Mononuclear cell (primary cell): ENCODE measurements at places on chromosomes 6 and 20. TPM values are rescaled to one million over a fixed set of nuclear protein-coding genes. Genes with fewer than 3 reads are reported as not detected.

ESR1 gene
- 0.63 TPM for total RNA-seq

C6orf15 gene
- not detected for total RNA-seq

SPATA25 gene
- 0.52 TPM for total RNA-seq

MYLK2 gene
- total RNA-seq: not detected

CD83 gene
- total RNA-seq: 366 TPM

CLPSL2 gene
- total RNA-seq: not detected

TNFRSF6B gene
- not detected for total RNA-seq

UNC5CL gene
- total RNA-seq: 1.2 TPM

MMS22L gene
- 10.2 TPM for total RNA-seq

KCNQ2 gene
- total RNA-seq: under 0.01 TPM

LST1 gene
- total RNA-seq: 200 TPM

OXT gene
- not detected for total RNA-seq

FERMT1 gene
- total RNA-seq: under 0.01 TPM
